NCI-H1930 (cell line): ENCODE measurements at places on chromosomes 1 and 21.

- no peak for DNase-seq
Measured at GRCh38 chr1:119531606-119532323, 24.8 kb downstream of the HSD3B1 start.

DNA sequence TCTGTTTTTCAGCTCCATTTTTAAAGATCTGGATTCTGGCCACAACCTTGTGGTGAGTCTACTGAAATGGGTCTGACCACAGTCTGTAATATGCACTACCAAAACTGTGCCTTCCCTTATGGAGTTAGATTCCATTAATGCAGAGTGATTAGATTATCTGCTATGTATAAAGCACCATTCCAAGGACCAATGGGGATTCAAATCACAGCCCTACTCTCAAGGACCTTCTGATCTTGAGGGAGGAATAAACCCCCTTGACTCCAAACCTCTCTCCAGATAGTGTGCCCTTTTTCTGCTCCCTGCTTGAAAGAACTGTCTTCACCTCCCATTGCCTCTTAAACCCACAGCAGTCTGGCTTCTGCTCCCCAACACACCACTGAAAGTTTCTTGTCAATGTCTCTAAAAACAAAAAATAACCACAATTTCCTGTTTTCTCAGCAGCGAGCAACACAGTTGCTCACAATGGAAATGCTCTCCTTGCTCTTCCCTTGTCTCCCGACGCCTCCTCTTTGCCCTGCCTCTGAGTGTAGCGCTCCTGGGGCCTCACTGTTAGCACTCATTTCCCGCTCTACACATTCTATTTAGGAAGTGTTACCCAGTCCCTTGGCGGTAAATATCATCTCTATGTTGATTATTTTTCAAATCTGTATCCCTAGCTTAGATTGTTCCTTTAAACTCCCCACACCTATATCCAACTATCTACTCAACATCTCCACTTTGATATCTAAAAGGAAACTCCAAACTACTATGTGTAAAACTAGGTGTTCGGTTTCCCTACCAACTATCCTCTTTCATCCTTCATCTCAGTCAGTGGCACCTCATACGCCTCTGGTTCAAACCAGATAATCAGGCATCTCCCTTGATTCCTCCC is 13.6 kb downstream of the PCNX2 start:
- no peak for DNase-seq

GRCh38 chr1:31108861-31109260 is 43.3 kb upstream of the PUM1 start:
- no peak for DNase-seq

- DNase-seq = no peak
Measured at GRCh38 chr1:220300442-220301121, 28.3 kb upstream of the RAB3GAP2 start.

GRCh38 chr1:74824497-74825107 is 91.7 kb downstream of the TYW3 start:
- no peak for DNase-seq

GRCh38 chr1:181036107-181036836 is 2.5 kb downstream of the MR1 start:
- no peak for DNase-seq

GRCh38 chr1:91374086-91374485 is 30.6 kb downstream of the HFM1 start:
- DNase-seq = no peak

DNA sequence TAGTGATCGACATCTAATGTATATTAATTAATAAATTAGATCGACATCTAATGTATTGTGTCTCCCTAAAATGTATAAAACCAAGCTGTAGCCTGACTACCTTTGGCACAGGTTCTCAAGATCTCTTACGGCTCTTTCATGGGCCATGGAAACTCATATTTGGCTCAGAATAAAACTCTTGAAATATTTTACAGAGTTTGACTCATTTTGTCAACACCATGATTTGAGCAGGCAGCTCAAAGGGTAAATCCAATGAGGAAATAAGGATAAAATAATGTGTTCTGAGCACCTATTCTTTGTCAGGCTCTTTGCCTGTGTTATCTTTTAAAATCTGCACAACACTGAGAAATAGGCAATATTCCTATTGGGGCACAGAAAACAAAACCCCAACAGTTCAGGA is 223.4 kb upstream of the DUSP10 start:
- no peak for DNase-seq

DNA sequence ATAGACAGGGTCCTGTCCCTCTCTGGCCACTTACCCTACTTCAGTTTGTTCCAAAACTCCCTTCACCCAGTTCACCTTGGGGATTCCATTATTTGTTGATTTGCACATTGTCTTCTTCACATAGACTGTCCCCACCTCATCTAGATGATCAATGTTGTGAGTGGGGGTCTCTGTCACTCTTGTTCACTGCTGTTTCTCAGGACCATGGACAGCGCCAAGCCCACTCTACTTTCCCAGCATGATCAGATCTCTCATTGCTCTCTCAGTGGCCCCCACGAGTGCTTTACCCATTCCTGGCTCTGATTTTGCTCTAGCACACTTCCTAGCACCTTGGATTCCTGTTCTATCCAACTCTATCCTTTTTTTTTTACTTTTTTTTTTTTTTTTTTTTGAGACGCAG is 45.4 kb upstream of the IGSF21 start:
- no peak for DNase-seq

GRCh38 chr1:158107916-158108315 is 72.8 kb upstream of the CD1D start:
- no peak for DNase-seq

GRCh38 chr1:226751703-226752102 is 12.6 kb upstream of the ITPKB start:
- no peak for DNase-seq

DNA sequence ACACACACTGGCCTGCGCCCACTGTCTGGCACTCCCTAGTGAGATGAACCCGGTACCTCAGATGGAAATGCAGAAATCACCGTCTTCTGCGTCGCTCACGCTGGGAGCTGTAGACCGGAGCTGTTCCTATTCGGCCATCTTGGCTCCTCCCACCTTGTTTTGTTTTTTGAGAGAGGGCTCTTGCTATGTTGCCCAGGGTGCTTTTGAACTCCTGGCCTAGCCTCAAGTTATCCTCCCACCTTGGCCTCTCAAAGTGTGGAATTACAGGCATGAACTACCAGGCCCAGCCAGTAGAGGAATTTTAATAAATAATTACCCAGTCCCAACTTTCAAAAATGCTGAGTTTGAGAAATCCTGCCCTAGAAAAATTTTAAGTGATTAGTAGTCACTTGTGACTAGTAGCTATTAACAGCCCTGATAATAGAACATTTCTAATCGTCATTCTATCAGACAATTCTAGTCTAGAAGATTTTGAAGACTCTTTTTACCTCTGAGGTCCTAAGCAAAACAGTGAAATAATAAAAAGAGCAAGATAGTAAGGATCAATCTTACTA is 30.9 kb upstream of the SLC35D1 start:
- no peak for DNase-seq
